ENCODE measurements at places on chromosomes 13 and 19.

DNA sequence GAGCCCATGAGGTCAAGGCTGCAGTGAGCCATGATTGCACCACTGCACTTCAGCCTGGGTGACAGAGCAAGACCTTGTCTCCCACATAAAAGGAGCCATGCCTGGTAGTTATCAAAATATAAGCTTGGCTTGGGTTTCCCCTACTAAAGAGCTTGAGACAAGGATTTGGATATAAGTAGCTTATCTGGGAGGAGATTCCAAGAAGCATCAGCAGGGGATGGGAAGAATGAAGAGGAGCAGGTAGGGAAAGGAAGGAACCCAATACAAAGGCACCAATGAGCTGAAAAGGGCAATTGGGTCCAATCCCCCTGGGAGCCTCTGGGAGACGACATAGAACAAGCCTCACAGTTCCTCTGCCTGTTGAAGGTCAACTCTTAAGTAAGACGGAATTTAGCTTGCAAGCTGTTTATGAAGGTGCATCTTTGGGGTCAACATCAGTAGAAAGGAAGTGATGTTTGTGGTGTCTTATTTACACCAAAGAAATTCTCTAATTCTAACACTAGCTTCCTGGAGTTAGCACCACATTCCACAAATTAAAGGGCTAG, 7.4 kb upstream of the CLEC4G start:
- no peak for DNase-seq

- no peak for DNase-seq
Observed at GRCh38 chr13:24381541-24382265, 72.3 kb downstream of the C1QTNF9 start.

DNA sequence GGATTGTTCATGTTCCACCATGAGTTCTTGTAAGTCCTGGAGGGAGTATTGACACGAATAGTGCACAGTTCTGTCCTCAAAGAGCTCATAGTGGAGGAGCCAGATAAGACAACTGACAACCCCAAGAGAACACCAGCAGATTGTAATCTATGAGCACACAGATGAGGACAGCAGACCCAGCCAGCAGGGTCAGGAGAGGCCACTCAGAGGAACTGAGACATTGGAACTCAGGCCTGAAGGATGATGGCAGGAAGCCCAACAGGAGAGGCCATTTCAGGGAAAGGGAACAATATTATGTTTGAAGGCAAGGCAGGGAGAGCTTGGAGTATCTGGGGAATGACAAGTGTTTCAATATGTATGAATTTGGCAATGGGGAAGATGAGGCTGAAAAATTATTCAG, 63.7 kb upstream of the IPO5 start:
- DNase-seq = no peak

DNA sequence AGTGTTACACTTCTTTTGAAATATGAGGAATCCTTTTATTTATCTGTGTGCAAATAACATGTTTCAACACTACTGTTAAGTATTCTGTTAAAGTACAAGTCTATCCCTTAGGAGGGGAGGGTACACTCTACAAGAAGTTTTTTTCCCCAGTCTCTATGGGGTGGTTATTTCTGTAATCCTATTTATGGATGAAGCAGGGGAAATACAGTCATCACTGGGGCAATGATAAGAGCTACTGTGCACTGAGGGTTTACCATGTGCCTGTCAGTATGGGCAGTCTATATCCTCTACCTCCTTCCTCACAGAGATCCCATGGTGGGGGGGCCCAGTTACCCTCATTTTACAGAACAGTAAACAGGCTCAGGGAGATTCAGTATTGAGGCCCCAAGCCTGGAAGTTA, 16.6 kb upstream of the TRIM13 start:
- DNase-seq = no peak

GRCh38 chr13:34777089-34777913, 164.8 kb upstream of the NBEA start:
- no peak for DNase-seq

- DNase-seq = no peak
Observed at GRCh38 chr13:74145249-74145975, 11.2 kb upstream of the KLF12 start.

DNA sequence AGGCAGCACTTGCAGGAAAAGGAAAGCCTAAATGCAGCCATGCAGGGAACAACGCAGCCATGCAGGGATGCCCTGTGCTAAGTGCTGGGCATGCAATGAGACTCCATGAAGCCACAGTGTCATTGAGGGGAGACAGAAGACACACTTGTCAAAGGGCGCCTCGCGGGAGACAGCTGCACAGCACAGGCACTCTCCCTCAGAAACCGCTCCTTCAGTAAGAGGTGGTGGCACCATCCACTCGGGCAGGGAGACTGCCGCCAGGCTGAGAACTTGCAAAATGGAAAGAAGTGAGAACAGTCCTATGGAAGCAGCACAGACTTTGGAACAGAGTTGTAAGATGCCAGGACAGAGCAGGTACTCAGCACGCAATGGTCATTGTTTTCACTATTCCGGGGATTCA, 51.1 kb downstream of the GGACT start:
- DNase-seq = no peak

GRCh38 chr13:79121286-79121685, 284.8 kb downstream of the RBM26 start:
- no peak for DNase-seq

All from vagina (tissue), 2 donors.